Right cardiac atrium (tissue), 5 donors: ENCODE measurements at places on chromosomes 11 and 22.

- DNase-seq, result no peak
Observed at GRCh38 chr22:23181721-23182308, 1.5 kb downstream of the BCR start.

DNA sequence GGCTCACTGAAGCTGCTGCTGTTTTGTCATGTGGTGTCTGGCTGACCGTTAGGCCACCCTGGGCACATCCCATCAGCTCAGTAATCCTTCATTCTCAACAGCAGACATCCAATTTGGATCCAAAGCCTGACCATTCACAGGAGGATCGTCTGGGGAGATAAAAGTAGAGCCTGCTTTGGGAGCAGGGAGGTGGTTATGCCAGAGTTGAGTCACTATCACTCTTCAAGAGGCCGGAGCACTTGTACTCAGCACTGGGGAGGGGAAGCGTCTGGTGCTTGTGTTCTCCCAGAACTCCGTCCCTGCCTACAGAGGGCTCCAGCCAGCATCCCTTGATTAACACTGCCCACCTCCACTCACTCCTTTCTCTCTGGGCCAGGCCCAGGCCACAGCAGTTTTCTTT lies 382.6 kb downstream of the OPCML start:
- DNase-seq, result no peak

DNA sequence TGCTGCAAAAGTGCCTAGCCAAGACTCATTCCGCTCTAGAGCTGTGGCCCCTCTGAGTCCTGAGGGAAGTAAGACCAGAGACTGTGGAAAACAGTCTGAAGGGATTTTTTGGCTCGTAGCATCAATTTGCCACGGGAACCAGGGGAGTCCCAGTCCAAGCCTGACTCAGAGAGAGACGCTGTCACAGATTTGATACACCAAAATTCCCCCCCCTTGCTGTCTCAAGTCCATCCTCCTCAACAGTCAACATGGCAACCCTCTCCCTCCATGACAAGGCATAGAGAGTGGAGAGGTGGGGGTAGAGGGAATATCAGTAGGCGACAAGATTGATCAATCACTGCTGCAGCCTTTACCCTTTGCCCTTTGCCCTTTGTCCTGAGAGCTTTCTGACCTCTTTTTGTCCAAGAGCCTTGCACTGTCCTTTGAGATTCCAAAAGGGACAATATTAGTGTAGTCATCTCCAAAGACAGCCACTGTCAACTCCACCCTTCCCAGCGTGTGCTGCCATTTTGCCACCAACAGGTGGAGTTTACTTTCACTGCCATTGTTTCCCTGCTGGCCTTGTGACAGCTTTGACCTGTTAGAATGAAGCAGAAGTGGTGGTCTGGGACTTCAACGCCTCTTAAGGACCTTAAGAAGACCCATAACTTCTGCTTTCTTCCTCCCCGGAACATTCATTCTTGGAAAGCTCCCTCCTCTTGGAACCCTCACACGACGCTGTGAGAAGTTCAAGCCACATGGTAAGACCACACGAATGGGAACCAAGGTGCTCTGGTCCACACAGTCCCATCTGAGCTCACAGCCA lies 7.3 kb downstream of the SLC15A3 start:
- DNase-seq, result no peak

GRCh38 chr22:38352436-38352835 lies 35.2 kb upstream of the CSNK1E start:
- peak; percentile 9 for DNase-seq

GRCh38 chr11:58688789-58689503 lies 42.8 kb downstream of the GLYAT start:
- DNase-seq, result no peak

DNA sequence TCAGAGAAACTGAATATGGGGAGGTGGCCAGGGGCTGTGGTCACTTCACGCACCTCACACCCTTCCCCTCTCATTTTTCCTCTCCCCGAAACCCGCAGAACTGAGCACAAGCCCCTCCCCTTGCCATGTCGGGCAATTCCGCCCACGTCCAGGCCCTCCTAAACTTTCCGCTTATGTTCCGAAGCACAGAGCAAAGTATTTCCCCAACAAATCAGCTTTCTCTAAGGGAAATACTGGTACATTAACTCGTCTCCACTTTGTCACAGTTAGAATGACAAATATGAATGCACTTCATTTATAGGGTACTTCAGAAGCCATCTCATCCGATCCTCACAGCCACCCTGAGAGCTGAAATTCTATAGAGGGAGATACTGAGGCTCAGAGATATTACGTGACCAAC lies 94.7 kb upstream of the TMEM45B start:
- DNase-seq, result no peak

GRCh38 chr11:44575288-44575672 lies 9.8 kb downstream of the CD82 start:
- DNase-seq, result no peak

GRCh38 chr11:92390783-92391182 lies 166.2 kb downstream of the FAT3 start:
- no peak for DNase-seq

GRCh38 chr11:10067629-10068300 lies 226.3 kb downstream of the SBF2 start:
- no peak for DNase-seq

DNA sequence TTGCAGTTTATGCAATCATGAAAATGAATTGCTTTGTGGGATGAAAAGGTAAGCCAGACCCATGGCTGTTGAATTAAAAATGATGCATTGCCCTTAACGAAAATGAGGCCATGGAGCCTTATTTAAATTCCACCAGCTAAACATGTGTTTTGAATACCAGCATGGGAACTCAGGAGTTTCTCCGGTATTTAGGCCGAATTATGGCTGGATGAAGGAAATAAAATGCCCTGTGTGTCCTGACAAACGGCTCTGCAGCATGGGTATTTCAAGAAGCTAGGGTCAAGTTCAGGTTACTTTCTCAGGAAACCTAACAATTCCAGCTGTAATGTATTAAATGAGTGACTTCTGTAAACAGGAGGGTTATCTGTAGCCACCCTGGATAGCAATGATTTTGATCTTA lies 38.3 kb downstream of the AMOTL1 start:
- DNase-seq, result no peak

DNA sequence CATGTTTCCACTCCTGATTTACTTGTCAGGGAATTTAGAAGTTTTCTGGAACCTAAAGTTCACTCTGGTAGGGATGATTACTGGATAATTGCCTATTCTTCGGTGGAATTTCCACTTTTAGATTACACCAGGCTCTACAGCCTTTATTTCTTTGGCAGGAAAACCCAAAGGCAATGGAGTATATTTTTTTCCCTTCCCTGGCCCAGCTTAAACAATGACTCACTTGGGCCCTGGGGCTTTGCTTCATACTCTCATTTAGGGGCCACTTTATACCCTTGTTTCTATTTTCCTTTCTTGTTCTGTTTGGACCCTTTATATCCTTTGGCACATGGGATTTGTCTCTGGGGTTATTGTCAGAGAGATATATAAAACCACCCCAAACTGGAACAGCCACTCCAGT lies 114.7 kb downstream of the CSTPP1 start:
- DNase-seq, result no peak

GRCh38 chr11:126317756-126318573 lies 14.1 kb downstream of the DCPS start:
- DNase-seq, result peak; percentile 94

- DNase-seq, result no peak
Observed at GRCh38 chr11:9756461-9756860, 92.6 kb downstream of the SWAP70 start.

DNA sequence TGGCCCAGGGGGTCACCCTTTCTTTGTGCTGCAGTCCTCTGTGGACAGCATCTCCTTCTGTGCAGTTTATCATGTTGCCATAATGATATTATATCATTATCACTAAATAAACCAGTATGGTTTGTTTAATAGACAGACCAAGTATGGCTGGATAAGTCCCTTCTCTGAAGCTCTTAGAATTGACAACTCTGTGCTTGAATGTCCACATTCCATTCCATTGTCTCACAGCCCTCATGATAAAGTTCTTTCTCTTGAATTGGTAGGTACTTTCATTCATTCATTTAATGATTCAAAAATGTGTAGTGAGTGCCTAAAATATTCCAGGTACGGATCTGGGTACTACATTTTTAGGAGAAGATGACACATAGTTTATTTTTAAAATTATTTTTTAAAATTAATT lies 7.8 kb downstream of the RPS6KA4 start:
- no peak for DNase-seq

DNA sequence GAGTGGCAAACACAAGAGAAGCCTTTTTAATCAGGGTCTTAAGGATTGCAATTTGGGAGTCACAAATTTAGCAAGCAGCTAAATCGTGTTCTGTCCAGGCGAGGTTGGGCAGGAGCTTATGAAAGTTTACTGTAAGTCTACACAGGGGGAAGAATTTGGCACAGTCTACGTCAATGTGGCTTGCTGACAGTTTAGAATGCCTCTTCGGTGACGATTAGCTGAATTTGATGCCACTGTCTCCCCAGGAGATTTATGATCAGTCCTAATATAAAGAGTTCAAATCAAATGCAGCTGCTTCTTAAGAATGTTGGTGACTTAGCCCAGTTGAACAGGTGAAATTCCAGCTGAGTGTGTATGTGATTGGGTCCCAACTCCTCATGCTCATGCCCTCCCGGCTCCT lies 114.1 kb upstream of the CLPB start:
- DNase-seq, result no peak

DNA sequence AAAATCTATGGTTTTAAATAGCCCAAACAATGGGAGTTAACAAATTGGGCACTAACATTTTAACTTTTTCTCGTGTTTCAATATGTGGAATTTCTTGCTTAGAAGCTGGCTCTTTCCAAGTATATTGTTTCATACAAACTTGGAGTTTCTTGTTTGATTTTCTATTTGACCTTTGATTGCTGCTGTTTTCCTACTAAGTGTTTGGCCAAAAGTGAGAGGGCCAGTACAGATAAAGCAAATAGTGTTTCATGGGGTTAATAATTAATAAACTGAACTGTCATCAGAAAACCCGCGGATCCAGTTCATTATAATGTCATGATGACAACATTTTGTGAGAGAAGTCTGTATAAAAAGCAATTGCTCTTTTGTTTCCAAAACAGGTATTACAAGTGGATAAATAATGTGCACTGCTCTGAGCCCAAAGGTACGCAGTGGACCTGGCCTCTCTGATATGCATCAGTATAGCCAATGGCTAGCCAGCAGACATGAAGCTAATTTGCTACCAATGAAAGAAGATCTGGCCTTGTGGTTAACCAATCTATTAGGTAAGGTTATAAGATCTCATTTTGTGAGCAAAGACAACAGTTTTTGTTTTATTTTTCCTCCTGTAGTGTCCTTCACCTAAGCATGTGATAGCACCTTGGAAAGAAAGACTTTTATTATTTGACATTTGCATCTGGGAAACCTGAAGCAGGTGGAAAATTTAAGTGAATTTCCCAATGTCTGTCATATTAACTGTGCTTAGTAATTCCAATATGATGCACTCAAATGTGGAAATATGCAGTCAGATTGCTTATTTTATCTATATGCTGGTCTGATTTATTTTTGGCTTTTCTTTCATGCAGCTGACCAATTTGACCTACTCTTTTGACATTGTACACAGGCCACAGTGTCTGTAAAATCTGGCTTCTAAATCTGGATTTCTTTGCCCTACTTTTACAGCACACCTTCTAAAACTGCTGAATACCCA lies 8.3 kb downstream of the GAS2 start:
- DNase-seq, result no peak

DNA sequence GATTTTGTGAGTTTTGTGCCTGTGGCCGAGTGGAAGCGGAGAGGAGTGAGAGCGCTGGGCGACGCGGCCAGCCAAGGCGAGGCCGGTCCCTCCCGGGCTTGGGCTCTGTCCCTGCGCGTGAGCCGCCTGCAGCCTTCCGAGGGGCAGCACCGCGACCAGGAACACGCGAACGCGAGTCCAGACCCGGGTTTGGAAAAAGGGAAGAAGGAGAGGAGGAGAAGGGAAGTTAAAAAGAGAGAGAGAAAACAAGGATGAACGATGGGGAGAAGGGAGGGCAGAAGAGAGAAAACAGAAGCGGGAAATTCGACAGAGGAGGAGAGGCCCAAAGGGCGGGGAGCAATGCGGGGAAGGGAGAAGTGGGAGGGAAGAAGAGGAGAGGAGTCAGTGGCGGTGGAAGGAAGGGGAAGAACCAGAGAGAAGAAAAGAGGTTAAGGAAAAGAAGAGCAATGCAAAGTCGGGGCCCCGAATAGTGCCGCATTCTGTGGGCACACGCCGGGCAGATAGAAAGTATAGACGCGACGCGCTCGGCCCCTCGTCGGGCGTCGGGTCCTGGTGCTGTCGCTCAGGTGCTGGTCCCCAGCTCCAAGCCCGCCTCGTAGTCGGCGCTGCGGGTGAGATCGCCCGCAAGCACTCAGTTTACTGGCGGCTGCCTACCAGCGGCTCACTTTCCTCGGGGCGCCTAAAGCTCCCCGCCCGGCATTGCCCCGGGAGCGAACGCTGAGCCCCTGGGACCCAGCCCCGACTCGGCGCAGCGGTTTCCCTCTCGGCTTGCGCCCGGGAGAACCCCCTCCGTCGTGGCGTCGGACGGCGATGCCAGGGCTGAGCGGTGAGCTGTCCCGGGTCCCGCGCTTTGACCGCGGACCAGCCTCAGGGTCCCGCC lies 2.8 kb upstream of the BARX2 start:
- no peak for DNase-seq

DNA sequence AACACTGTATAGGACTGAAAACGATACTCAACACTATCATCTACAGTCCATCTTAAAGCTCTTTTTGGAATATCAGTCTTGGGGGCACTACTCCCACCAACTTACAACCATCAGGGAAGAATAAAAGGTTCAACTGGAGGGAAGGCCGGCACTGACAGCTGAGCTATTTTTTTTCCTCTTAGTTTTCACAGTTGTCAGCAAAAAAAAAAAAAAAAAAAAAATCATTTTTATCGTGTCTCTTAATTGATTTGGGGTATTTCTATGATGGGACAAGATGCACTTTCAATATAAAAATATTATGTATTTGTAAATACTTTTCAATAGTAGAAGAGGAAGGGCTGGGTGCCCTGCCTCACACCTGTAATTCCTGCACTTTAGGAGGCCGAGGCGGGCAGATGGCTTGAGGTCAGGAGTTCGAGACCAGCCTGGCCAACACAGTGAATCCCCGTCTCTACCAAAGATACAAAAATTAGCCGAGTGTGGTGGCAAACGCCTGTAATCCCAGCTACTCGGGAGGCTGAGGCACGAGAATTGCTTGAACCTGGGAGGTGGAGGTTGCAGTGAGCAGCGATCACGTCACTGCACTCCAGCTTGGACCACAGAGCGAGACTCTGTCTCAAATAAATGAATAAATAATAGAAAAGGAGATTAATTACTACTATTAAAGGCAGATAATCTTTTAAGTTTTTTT lies 1.5 kb downstream of the KIF18A start:
- DNase-seq, result no peak

- no peak for DNase-seq
Observed at GRCh38 chr11:92278791-92279433, 54.3 kb downstream of the FAT3 start.

- DNase-seq, result no peak
Observed at GRCh38 chr11:128161994-128162393, 425.4 kb downstream of the ETS1 start.

- no peak for DNase-seq
Observed at GRCh38 chr11:1889224-1889930, 2.3 kb downstream of the PRR33 start.

DNA sequence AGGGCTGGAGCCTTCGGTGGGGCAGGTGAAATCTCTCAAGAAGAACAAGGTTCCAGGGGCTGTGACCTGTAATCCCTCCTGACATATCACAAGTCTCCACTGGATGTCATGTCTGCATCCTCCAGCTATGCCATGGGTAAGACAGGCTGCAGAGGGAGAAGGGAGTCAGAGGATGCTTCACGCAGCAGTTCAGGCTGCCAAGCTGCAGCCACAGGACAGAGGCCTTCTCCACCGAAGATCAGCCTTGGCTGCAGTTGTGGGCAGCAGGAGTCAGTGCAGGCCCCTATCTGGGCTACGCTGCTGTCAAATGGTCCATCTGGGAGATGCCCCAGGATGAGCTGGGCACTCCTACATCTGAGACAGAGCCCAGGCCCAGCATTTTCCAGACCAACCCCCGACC lies 25.0 kb downstream of the DKK3 start:
- DNase-seq, result no peak
